ENCODE measurements at places on chromosomes 1 and 21.

DNA sequence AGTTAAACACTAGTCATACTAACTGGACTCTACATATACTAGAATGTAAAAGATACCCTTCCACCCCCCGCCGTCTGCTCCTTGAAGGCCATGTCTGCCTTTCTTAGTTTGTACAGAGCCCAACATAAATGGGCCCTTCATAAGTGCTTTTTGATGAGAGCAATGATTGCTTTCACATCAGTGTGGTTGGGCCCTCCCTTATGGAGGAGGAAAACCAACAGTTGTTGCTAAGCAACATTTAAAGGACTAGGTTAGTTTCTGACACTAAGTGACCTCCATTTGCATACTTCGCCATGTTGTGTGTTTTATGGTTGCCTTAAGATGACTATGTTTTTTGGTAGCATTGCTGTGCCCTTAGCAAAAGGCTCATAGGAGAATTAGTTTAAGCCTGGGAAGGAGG is 182.0 kb upstream of the SGIP1 start:
- no peak for DNase-seq

- DNase-seq: no peak
These were observed 33.0 kb downstream of the PIK3C2B start for GRCh38 chr1:204461331-204462228.

DNA sequence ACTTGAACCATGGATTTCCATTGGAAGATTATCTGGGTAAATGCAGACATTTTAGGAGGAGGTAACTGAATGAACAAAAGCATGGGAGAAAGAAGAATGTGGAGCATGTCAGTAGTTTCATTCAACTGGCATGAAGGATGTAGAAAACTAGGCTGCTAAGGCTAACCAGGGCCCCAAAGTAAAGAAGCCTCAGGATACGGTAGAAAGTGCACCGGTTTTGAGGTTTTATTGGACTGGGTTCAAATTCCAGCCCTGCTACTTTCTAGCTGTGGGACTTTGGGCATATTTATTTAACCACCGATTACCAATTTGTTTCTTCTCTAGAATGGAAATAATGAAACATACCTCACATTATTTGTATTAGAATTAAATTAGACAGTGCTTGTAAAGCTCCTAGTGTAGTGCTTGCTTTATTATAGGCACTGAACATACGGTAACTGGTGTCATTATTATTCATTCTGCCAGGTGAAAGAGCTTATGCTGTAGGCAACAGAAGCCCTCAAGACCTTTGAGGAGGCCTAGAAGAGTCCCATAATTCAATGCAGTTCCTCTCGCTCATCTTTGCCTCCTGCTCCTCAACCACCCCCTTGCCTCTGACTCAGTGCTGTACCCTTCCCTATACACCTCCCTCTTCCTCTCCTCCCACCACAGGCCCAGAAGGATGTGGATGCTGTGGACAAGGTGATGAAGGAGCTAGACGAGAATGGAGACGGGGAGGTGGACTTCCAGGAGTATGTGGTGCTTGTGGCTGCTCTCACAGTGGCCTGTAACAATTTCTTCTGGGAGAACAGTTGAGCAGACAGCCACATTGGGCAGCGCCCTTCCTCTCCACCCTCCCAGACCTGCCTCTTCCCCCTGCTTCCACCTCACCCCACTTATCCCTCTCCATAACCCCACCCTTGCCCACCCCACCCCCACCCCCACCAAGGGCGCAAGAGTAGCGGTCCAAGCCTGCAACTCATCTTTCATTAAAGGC is 2.5 kb upstream of the CHTOP start:
- DNase-seq: no peak

GRCh38 chr1:185241127-185241526 is 75.9 kb downstream of the IVNS1ABP start:
- DNase-seq: no peak

GRCh38 chr1:228117335-228117734 is 8.2 kb upstream of the MRPL55 start:
- no peak for DNase-seq

DNA sequence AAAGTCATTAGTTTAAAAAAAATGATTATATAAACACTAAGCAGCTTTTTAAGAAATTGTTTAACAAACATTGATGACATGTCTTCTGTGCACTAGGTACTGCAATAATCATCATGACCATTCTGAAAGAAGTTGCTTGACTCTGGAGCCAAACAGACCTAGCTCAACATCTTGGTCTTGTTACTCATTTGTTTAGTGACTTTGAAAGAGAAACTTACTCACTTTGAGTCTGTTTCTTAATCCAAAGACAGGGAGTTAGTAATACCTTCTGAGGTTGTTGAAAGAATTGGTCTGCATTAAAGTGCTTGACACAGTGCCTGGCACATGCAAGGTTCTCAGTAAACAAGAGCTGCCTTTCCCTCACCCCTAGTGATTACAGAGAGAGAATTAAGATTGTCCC is 84.4 kb downstream of the SGIP1 start:
- no peak for DNase-seq

DNA sequence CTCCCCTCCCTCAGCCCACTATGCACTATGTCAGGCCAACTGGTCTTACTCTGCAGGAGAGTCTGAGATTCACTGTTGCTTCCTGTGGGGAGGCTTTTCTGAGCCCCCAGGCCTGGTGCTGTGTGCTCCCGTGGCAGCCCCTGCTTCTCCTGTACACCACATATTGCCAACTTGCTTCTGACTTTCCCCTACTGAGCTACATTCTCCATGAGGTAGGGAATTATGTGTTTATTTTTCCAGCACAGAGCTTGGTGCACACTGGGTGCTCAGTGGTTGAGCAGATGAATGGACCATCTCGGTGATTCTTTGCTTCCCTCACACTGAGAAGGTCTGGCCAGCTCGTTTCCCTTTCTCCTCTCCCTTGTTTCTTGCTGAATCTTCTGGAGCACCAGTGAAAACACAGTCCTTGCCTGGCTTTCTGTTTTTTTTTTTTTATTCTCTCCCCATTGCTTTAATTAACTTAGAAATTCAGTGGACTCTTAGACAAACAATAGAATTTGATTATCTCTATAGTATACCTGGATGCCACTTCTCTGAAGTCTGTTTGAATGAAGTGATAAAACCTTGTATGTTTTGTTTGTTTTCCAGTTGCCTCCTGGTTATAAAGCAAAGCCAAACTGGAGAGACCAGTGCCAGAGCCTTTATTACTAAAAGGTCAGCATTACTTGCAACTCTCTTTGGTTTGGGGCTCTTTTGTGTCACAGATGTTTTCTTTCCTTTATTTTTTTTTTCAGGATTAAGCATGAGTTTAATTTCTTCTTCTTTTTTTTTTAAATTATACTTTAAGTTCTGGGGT is 50.3 kb upstream of the CNIH3 start:
- no peak for DNase-seq

- no peak for DNase-seq
These were observed 367.3 kb downstream of the PTPRU start for GRCh38 chr1:29603622-29604021.

DNA sequence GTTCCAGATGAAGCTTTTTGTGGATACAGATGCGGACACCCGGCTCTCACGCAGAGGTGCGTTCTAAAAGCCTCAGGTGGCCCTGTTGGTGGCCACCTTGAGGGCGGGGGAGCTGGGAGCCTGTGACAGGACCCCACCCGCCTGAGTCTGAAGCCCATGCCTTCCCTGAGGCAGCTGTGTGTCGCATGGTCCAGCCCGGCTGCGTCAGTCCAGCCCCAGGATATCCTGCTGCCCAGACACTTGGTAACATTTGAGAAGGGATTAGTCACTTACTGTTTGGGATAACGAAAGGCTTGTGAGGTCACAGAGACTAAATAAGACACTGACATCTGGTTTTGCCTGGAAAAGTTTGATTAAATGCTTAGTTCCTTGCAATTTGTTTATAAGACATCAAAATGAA is 68.9 kb downstream of the UCK2 start:
- no peak for DNase-seq

DNA sequence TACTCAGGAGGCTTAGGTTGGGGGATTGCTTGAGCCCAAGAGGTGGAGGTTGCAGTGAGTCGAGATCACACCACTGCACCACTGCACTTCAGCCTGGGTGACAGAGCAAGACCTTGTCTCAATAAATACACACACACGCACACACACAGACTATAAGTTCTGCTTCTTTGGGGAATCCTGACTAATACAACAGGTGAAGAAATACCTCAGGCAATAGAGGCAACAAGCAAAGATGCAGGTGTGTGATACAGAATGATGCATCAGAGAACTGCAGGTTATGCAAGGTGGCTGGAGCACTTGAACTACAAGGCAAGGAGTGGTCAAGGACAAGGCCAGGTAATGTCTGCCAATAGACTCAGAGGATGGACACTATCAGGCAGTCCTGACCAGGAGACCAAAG is 117.6 kb upstream of the ZNF678 start:
- DNase-seq: no peak

DNA sequence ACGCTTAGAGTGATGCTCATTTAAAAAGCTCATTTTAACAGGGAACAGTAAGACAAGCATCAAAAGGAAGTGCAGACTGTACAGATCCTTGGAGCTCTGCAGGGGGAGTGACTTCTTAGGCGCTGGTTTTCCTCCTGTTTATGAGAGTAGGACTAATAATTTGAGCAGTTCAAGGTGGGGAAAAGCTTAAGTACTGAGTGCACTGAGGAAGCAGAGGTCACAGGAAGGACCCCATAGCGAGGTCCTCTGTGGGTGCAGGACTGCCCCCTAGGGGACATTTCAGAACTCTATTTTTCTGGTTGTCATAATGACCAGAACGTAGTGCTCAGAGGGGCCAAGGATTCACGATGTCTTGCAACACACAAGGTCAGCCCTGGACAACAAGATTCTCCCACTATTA is 112.1 kb downstream of the HLCS start:
- peak; percentile 39 for DNase-seq

GRCh38 chr1:212302745-212303383 is 17.7 kb downstream of the PPP2R5A start:
- DNase-seq: no peak

DNA sequence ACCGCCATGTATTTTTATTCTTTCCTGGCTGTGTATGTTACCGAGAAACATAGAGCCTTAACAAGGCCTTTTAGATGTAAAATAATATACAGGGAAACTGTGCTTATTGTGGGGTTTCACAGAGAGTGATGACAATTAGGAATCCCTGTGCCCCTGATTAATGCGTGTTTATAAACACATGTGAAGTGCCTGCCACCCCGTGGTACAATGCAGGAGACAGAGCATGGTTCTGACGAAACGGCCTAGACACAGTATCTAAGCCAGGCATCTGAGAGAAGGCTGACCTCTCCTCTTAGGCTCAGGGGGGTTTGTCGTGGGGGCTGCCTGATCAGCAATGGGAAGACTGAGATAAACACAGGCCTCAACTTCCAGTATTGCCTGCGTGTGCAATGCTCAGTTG is 200.0 kb downstream of the AJAP1 start:
- no peak for DNase-seq

GRCh38 chr1:226466296-226466695 is 58.4 kb upstream of the PARP1 start:
- peak; percentile 60 for DNase-seq

DNA sequence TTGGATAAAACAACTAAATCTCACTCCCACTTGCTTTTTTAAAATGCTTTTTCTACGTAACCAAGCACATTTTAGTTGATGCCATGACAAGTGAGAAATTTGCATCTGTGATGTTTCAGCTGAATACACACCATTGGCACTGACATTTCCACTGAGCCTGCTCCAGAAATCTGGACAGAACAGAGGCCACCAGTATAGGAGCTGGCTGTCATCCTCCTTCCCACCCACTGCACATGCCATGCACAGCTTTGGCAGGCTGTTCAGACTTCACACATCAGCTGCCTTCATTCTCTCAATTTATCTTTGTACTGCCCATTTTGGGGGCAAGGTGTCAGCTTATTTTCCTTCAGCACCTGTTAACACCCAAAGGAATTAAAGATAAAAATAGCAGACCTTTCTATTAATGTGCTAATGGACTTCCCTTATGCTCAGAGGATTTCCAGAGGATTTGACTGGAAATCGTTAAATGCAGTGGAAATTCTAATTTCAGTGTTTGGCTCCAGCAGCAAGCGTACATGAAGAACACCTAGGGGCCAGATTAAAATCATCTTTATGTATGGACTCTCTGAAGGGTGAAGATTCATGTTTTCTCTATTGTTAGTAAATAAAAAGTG is 12.9 kb upstream of the PODN start:
- DNase-seq: peak; percentile 45

GRCh38 chr1:235906436-235906835 is 39.7 kb upstream of the LYST start:
- DNase-seq: no peak

DNA sequence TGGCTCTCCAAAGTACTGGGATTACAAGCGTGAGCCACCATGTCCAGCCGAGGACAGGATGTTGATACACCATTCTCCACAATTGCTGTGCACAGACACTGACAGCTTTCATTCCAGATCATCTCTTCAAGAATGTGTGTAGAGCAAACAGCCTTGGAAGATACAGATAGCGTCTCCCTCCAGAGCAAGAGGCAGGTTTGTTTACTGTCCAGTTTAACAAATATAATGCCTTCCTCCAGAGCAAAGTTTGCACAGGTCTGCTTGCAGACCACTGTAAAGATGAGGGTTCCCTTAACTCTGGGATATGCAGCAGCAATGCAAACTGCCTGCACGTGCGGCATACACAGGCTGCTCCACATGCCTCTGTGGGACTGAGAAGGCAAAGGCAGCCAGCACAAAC is 4.6 kb downstream of the TMPRSS3 start:
- peak; percentile 4 for DNase-seq

GRCh38 chr1:111148376-111148881 is 8.4 kb downstream of the CEPT1 start:
- DNase-seq: no peak

GRCh38 chr1:30745156-30745833 is 12.3 kb downstream of the LAPTM5 start:
- DNase-seq: no peak

- DNase-seq: no peak
These were observed 395.2 kb upstream of the LYPLAL1 start for GRCh38 chr1:218778257-218779126.

- DNase-seq: no peak
These were observed 44.5 kb downstream of the TIAM1 start for GRCh38 chr21:31299291-31300147.

- DNase-seq: no peak
These were observed 22.8 kb downstream of the OSBPL9 start for GRCh38 chr1:51639694-51640093.

- DNase-seq: no peak
These were observed 50.5 kb downstream of the CASZ1 start for GRCh38 chr1:10745886-10746455.

GRCh38 chr1:229249854-229250644 is 20.9 kb upstream of the RAB4A start:
- no peak for DNase-seq
